ENCODE measurements at places on chromosomes 7 and 10.

- DNase-seq = no peak
Observed at GRCh38 chr7:157669768-157670351, 333.1 kb downstream of the DNAJB6 start.

DNA sequence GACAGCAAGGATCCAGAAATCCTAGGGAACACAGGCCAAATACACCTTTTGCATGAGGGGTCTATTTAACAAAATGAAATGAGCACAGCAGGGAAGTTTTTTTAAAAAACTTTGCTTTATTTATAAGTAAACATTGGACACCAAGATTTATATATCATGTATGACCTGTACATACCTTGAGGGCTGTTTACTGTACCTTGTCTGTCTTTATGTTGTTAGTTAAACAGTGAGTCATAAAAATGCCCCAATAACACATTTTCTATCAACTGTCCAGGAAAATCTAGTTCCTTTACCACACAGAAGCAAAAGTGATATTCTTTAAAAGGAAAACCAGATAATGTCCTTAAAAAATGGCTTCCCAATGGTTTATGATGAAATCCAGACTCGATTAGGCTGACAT is 45.1 kb upstream of the AGR3 start:
- DNase-seq = no peak

- no peak for DNase-seq
Observed at GRCh38 chr10:64726466-64726865, 1205.3 kb downstream of the REEP3 start.

- peak; percentile 3 for DNase-seq
Observed at GRCh38 chr7:148286150-148286549, 304.4 kb upstream of the C7orf33 start.

- DNase-seq = no peak
Observed at GRCh38 chr10:132753596-132753995, 32.4 kb downstream of the NKX6-2 start.

- DNase-seq = no peak
Observed at GRCh38 chr10:61391281-61391680, 61.9 kb downstream of the TMEM26 start.

DNA sequence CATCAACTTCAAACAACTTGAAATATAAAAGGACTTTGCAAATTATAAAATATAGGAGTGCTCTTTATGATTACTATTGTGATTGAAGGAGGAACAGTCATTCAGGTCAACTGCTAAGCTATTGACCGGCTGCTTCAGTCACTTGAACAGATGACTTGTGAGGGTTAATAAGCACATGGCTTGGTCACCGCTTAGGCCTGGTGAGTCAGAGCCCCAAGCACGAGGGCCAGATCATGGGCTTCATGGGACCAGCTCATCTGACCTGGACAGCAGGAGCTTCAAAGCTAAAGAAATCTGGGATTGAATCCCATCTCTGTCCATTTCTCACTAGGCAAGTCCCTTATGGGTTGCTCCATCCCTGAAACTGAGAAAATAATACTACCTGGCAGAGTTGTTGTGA is 60.4 kb upstream of the ADO start:
- DNase-seq = no peak

GRCh38 chr10:89651916-89652573 is 7.0 kb upstream of the PANK1 start:
- no peak for DNase-seq

DNA sequence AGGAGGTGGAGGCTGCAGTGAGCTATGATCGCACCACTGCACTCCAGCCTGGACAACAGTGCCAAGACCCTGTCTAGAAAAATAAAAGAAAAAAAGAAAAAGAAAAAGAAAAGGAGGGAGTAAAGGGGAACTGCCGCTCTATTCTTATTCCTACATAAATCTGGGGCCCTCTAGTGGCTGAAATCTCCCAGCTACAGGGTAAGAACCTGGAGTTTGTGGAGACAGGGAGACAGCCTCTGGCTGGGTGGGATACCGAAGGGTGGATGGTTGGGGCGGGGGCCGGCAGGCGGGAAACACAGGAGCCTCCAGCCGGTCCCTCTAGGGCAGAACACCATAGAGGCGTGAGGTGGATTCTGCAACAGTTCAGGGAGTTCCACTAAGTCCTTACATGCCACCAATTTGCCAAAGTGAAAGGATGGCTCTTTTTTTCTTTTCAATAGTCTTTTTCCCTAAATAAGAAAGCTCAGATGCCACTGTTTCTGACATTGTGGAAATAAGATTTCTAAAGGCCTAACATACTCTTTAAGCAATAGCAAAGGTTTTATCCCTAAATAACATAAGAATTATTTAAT is 117.3 kb downstream of the SVIL start:
- DNase-seq = peak; percentile 60

GRCh38 chr7:111229181-111229740 is 138.3 kb downstream of the LRRN3 start:
- no peak for DNase-seq

DNA sequence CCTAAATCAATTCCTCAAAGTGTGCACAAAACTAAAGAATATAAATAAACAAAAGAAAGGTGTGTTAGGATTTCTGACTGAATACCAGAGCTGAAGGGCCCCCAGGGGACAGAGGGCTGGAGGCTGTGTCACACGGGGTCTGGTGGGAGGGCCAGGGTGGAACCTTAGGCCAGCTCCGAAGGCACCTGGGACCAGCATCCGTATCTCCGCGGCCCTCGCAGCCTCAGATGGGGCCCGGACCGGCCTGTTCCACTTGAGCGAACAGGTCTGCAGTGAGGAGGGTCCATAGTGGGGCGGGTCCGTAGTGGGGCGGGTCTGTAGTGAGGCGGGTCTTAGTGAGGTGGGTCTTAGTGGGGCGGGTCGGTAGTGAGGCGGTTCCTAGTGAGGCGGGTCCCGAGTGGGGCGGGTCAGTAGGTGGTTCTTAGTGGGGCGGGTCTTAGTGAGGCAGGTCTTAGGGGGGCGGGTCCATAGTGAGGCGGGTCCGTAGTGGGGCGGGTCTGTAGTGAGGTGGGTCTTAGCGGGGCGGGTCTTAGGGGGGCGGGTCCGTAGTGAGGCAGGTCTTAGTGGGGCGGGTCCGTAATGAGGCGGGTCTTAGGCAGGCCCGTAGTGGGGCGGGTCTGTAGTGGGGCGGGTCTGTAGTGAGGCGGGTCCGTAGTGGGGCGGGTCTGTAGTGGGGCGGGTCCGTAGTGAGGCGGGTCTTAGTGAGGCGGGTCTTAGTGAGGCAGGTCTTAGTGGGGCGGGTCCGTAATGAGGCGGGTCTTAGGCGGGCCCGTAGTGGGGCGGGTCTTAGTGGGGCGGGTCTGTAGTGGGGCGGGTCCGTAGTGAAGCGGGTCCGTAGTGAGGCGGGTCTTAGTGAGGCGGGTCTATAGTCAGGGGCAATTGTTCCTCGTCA is 15.1 kb downstream of the GPR146 start:
- DNase-seq = no peak

DNA sequence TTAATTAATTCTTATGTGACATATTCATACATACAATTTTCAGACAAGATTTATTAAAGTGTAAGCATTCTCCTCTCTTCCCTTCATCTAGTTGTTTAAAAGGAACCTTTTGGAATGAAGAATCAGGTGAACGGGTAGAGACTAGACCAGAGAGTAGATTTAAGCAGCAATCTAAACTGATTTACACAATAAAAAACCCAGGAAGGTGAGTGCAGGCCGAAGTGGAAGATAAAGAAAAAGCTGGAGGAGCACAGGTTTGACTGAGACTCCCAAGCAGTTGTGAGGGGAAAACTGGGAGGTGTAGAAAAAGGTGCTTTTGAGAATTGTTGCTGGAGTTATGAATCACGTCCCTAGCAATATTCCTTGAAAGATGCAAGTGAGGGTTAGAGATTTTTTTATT is 601.1 kb downstream of the SORCS1 start:
- no peak for DNase-seq

GRCh38 chr10:12333380-12334185 is 15.8 kb upstream of the CAMK1D start:
- DNase-seq = peak; percentile 97

- DNase-seq = peak; percentile 81
Observed at GRCh38 chr10:73894245-73894971, 16.5 kb upstream of the PLAU start.

DNA sequence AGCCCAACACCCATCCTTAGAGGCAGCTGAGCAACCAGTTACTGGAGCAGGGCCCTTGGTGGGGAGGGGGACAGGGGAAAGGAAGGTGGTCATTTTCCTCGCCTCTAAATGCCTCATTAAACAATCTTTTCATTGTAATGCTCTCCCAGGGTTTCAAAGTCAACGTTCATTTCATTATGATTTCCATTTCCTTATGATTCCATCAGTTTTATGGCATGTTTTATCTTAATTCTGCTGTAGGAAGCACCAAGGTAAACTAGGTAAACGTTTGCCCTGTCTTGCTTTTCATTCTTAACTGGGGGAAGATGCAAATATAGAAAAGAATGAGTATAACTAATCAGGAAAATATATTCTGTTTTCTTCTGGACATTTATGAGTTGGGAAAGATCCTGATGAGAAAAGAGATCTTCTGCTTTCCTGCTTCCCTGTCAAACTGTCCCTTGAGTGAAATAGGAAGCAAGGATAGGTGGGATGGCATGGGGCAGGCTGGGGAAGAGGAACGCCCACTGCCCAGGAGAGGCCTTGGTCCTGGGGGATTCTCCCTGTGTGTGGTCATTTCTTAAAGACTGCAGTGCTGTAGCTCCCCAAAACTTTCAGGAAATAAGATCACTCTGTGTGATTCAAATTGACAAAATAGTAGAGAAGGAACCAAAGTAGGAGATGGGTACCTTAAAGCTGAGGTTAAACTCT is 20.5 kb upstream of the TMEM236 start:
- no peak for DNase-seq

DNA sequence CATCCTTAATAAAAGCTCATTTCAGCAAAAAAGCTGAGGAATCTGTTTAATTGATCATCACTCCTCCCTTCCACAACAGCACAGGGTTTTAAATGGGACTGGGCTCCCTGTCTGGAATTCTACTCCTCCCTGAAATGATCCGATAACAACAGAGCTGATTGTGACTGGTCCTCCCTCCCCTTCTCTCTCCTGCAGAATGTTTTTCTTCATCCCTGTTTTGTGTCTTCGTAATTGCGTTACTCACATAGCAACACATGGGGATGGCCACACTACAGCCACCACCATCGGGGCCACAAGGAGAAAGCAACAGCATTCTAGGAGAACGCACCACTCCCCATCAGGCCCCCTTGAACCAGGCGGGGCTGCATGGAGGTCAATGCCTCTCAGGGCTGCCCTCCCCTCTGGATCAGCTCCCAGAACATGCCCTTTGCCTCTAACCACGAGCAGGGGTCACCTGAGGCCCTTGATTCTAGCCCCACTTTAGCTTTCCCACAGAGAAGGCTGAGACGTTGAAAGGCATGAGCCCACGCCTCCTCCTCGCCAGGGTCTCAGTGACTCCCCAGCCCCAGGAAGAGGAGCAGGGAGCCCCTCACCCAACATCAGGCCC is 152.6 kb downstream of the PLXNA4 start:
- no peak for DNase-seq

DNA sequence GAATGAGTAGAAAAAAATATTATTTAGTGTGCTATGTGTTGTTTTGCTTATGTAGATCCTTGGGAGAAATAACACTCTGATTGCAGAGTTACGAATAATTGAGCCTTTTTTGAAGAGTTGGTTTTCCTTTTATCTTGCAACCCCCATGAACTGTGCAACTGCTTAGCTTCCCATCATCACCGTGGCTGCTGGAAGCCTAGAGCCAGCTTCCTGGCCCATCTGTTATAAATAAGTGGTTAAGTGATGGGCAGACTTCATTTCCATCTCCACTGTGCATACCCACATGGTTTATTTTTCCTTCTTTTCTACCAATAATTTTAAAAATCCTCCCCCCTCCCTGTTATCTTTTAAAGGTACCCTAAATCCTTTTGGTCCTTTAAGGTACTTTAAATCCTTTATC is 554.9 kb upstream of the GALNT17 start:
- no peak for DNase-seq

DNA sequence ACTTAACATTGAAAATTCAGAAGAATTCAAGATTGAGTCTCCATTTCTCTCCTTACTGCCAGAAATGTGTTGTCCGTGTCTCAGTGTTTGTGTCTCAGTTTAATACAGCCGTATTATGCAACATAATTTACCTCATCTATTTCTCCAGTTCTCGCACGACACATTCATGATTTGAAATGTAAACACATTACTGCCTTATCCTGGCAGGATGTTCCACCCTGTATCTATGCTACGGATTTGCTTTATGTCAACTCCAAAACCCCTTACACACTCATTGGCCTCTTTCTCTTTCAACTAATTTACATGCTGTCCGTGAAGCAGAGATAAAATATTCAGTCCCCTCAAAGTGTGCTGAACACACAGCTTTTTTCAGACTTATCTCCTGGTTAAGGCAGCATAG is 653.7 kb upstream of the SEMA3D start:
- DNase-seq = no peak

- peak; percentile 29 for DNase-seq
Observed at GRCh38 chr10:55203319-55203718, 402.3 kb upstream of the PCDH15 start.

DNA sequence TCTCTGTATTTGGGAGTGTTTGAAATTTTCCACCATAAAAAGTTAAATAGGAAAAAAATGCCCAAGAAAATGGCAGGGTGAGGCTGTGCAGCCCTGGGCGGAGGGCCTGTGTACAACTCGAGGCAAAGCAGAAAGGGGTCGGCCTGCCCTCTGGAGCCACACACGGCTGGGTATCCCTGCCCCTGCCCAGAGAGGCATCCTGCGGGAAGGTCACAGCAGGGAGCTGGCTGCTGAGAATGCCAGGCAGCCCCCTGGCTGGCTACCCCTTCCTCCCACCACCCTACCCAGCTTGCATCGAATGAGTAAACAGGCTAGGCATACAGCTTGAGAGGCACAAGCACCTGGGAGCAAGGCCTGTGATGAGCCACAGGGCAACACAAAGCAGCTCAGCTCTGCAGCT is 46.1 kb downstream of the CAMK2B start:
- no peak for DNase-seq

GRCh38 chr7:1536455-1536742 is 5.9 kb downstream of the MAFK start:
- no peak for DNase-seq

GRCh38 chr10:3564346-3565002 is 220.5 kb downstream of the KLF6 start:
- DNase-seq = no peak

DNA sequence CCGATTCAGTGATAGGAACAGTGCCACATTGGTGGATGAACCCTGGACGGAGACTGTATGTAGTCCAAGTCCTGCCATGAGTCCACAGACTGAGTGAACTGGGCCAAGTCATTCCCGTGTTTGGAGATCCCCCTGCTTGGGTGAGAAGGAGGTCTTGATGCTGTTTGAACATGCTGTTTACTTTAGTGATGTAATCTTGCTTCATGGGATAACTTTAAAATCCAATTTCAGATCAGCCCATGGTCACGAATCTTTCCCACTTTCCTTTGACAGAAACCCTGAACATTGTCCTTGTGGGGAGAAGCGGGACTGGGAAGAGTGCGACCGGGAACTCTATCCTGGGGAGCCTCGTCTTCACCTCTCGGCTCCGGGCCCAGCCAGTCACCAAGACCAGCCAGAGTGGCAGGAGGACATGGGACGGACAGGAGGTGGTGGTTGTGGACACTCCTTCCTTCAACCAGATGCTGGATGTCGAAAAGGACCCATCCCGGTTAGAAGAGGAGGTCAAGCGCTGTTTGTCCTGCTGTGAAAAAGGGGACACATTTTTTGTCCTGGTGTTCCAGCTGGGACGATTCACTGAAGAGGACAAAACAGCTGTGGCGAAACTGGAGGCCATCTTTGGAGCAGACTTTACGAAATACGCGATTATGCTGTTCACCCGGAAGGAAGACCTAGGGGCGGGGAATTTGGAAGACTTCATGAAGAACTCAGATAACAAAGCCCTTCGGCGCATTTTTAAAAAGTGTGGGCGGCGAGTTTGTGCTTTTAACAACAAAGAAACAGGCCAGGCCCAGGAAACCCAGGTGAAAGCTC is 26.6 kb downstream of the GIMAP8 start:
- DNase-seq = no peak

- no peak for DNase-seq
Observed at GRCh38 chr7:124700655-124701054, 64.9 kb downstream of the GPR37 start.

Measured in urothelium cell line (cell line).